EH (cell line): ENCODE measurements at places on chromosomes 6 and 20.

DNA sequence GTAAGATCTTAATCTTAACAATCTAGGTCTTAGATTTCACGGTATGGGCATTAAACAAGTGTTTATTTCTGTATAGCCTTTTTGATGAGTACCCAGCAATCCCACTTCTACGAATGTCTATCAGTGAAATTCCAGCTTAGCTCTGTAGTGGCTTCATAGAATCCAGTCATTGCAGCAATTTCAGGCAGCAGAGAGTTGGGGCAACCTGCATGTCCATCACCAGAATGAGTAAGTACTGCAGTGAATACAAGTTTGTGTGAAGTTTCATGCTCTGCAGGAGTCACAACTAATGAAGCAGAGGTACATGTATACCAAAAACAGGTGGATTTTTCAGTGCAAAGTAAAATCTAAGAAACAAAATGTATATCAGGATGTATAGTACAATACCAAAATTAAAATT lies 151.7 kb downstream of the OR2B2 start:
- no peak for DNase-seq

DNA sequence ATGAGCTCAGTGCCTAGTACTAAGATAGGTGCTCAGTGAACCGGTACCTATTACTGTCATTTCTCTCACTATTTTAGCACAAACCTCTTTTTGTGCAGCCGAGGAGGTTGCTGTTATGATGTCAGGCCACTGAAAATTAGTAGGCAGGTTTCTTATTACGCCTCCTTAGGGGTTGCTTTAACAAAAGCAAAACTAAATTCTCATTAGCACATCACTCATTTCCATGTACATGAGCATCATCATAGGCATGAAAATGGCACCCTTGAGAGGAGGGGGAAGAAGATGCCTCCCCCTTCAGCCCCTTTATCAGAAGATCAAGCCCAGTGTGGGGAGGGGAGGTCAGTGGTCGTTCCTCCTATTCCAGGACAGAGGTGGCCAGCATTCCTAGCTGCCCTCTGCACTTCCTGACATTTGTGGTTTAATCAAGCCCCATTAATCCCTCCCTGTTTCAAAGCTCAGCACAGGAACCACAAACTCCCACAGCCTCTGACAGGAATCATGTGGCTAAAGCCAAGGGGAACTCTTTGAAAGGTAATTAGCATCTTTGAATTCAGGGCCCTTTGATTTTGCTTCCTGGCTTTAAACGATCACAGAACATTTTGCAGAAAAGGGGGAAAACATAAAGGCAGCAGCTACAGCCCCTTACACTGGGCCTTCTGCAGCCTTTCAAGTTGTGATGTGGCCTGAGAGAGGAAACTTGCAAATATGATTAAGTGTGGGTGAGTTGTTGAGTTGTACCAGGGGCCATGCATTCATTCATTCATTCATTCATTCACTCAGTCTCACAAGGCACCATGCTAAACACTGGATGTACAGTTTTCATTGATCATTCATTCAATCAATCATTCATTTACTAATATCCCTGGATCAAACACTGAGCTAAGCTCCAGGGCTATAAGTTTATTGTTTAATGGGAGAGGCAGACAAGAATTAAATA lies 31.9 kb upstream of the PSMF1 start:
- DNase-seq: no peak

DNA sequence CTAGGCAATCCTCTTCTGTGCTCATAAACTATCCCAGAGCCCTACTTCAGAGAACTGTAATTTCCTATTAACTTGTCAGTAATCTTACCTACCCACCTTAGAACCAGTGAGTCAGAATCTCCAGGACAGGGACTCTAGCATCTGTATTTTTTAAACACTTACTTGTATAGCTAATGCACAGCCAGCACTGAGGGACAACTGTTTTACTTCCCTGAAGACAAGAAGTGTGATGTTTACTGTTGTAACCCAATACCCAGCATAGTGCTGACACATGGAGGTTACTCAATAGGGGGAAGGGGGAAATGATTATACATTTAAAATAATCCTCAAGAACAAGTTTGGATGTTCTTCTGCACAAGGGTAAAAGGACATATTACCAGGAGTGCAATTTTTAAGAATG lies 130.8 kb downstream of the BTBD9 start:
- peak; percentile 26 for DNase-seq

DNA sequence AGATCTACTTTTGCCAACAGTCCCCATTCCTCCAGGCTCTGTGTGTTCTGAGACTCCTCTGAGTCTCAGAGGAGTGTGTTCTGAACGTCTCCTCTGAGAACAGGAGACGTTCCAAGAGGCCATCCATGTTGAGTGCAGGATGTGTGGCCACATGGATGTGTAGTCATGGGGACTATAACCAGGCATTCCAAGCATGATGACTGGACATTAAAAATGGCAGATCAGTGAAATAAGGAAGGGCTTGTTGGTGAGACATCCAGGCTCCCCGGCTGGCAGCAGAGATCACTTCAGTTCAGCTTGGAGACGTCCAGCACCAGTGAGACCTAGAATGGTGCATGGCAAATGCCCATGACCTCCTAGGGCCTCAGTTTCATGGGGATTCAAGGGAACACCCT lies 34.3 kb upstream of the POU5F1 start:
- DNase-seq: peak; percentile 41

DNA sequence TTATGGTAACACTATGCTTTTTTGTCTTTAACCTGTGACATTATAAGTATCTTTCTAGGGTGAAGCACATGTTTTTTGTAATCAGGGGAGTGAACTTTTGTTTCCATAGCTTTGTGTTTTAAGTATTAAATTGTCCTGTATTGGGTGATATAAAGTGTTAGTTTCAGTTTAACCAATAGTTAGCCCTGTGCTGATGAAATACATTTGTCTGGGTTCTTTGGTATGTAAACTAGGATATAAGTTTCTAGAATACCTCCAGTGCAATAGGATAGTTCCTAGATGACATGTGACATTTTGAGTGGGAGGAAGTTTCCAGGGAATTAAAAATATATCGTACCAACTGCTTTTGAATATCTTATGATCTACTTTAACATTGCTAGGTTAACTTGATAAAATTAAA lies 611.0 kb upstream of the MARCKS start:
- peak; percentile 4 for DNase-seq

DNA sequence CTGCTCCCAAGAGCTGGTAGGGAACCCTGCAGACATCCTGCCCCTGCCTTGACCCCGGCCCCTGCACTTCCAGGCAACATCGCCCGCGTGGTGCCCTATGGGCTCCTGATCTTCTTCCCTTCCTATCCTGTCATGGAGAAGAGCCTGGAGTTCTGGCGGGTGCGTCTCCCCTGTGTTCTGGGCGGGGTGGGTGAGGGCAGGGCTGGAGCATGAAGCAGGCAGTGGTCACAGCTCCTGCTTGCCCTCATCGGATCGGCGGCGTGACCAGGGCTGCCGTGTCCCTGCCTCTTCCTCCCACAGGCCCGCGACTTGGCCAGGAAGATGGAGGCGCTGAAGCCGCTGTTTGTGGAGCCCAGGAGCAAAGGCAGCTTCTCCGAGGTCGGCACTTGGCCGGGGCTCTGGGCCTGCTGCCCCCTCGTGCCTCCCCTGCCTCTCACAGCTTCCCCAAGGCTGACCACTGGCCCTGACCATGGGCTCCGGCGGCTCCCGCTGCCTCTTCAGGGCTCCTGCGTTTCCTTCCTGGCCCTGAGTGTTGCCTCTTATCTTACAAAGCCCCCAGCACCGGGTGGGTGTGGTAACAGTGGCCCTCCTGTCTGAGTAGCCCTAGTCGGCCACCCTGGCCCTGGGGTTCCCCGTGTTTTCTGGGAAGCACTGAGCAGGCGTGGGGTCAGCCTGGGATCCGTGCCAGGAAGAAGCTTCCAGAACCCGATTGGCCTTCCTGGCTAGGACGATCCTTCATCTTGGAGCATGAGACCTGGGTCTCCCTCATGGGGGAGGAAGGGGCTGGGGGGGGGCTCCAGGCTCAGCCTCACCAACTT lies 8.0 kb upstream of the TNFRSF6B start:
- no peak for DNase-seq

- DNase-seq: no peak
Measured at GRCh38 chr6:33662318-33662717, 41.2 kb downstream of the ITPR3 start.

DNA sequence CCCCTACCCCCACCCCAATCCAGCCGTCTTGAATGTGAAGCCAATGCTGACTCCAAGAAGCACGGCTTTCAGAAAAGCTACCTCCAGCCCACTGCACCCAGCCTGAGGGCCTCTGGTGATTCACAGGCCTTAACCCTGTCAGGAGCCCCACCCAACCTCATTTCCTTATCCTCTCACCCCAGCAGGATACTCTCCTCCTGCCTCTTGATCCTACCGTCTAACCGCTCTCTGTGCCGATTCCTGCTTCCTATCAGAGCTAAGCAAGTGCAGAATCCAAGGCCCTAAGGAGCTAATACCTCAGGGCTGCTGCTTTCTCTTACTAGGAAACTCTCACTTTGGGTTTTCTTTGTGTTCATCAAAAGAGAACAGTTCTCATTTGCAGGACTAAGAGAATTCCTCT lies 47.2 kb downstream of the TRERF1 start:
- peak; percentile 89 for DNase-seq

GRCh38 chr6:140385679-140386078 lies 1011.2 kb upstream of the CITED2 start:
- DNase-seq: peak; percentile 80

- no peak for DNase-seq
Measured at GRCh38 chr6:67870321-67870720, 764.8 kb upstream of the ADGRB3 start.

DNA sequence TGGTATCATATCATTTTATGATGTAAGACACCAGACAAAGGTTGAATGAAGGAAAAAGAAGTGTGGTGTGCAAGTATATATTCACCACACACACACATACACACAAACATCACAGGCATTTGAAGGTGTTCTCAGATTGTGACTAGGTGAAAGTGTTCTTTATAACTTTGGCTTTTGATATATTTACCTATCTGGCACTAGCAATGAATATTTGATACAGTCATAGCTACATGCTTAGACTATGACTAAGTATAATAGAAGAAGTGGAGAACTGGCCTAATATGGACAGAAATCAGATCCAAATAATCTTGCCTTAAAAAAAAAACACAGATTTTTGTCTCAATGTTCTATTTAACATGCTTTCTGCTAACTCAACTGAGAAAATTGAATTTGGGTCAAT lies 809.9 kb downstream of the KIF16B start:
- peak; percentile 35 for DNase-seq

DNA sequence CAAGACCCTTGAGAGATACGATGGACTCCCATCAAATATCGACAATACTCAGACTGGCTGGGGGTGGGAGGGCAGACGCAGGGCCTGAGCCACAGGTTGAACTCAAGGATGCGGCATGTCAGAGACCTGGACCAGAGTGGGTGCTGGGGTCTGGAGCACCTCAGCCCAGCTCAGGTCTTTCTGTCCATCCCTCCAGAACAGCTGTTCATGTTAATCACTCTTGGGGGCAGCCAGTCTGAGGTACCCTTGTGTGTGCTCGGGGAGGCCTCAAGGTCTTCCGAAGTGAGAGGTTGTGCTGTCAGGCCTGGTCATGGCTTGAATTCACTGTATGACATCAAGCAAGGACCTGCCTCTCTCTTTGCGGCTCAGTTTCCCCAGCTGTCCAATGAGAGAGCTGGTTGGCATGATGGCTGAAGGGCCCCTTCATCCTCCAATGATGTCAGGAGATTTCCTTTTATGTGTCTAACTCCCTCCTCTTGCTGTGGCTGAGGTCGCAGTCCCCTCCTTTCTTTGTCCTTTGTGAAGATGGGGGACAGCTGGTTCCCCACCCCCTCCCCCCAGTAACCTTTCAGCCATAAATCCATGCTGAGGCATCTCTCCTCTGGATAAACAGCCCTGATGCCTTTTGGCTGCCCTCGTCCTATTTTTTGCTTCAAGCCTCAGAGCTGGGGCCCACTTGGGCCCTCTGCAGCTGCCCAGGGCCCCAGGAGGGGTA lies 15.3 kb downstream of the MYH7B start:
- no peak for DNase-seq

GRCh38 chr20:7379621-7380220 lies 560.5 kb downstream of the HAO1 start:
- peak; percentile 19 for DNase-seq

DNA sequence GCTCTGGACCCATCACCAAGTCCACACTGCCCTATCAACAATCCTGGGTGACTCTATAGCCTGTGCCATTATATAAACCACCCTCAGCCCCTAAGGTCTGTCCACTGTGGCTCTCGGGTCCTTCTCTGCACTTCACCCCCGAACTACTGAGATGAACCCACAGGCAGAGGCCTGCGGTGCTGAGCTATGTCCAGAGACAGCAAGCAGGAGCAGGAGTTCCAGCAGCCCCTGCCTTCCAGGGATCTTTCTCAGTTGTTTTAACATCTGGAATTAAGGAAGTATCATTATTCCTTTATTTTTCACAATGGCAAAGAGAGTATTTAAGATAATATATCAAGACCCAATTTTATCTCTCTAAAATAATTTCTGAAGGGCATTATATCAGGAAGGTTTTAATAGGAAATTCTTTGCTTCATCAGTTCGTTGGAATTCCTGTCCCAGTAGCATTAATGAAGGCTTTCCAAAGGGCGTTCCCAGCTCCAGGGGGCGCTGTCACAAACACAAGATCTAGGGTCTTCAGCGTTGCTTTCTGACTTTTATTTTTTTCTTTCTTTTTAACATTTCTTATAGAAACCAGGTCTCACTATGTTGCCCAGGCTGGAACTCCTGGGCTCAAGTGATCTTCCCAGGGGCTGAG lies 27.3 kb downstream of the RRBP1 start:
- peak; percentile 70 for DNase-seq

- peak; percentile 75 for DNase-seq
Measured at GRCh38 chr6:110232450-110232849, 52.2 kb downstream of the CDC40 start.

DNA sequence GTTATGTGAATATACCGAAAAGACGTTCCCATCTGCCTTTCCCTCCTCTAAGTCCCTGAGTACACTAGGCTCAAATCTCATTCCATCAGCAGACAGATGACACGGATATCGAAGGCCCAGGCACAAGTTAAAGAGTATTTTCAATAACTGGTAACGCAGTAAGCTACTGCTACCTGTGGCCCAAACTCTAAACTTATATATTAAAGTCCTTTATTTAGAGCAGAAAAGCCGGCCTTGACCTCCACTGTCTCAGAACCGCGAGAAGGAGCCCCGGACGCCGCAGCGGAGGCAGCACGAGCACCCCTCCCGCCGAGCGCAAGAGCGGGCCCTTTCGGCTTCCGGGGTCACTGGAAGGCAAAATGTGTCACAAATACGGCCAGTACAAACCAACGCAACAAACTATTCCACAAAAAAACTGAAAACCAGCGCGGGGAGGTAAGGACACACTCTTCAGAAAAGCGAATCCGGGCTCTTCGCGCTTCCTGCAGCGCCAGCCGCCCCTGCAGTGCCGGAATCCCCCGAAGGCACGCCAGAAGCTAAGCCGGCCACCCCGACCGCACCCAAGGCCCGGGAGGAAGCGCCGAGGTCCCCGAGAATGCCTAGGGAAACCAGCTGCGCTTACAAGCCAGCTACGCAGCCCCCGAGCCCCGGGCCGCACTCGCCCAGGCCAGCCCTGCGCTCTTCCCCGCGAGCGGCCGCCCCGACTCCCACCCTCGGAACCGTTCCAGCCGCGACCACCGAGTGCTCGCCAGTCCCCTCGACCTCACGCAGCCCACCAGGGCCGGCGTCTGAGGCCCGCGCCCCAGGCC lies 681 bp downstream of the DIDO1 start:
- DNase-seq: peak; percentile 50

- DNase-seq: peak; percentile 66
Measured at GRCh38 chr6:6654599-6655575, 66.4 kb downstream of the LY86 start.
